ENCODE measurements at places on chromosomes 1 and 21. TPM values are rescaled to one million over a fixed set of nuclear protein-coding genes. Genes with fewer than 3 reads are reported as not detected.

DNA sequence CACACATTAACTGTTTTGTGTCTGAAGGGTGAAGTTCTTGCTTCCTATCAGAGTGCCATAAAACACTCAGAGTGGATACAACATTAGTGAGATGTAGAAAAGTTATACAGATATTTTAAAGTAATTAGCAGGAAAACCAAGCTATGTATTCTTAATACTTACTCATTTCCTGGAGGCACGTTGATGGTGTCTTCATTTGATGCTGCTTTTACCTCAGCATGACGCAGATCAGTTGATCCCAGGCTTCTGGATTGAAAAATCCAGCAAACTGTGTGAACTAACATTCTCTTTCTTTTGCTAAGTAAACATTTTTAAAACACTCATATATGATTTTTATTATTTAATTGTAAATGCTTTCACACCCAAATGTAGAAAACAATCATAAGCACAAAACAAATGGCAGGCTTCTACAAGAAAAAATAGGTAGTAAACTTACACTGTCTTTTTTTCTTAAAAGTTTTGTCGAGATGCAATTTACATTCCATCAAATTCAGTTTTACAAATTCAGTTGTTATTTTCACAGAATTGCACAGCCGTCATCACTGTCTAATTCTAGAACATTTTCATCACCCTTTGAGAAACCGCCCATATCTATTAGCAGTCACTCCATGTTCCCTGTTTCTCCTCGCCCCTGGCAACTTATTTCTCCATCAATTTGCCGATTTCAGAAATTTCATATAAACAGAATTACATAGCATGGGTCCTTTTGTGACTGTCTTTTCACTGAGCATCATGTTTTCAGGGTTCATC lies 198.9 kb downstream of the LRRC7 start:
- no peak for DNase-seq

DNA sequence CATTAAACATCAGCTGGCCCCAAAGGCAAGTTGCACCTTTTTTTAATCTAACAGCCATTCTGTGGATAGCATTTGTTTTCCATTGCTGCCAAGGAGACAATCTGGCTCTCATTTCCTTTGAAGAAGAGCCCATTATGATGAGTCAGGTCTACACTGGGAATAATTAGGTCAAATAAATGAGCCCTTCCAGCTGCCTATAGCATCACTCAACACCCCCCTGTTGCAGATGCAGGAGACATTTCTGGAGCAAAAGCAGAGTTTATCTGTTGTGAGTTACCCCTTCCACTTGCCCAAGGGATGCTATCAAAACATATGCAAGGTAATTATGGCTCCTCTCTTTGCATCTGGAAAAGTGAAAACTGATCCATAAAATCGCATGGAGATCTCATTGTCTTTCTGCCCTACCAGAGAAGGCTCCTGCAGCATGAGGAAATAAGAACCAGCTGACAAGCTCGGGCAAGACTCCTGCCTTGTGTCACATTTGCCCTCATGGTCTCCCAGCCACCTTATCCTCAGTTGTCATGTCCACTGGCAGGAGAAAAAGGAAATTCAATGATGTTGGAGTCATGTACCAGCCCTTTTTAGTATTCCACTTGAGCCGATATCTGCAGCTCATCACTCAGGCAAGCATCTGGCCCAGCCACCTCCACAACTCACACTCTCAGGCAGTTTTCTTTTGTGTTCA lies 135.9 kb downstream of the SLC30A10 start:
- DNase-seq = no peak

The ZNF670 gene
- 3.2 TPM for total RNA-seq

The TAGLN2 gene
- 239 TPM for total RNA-seq

DNA sequence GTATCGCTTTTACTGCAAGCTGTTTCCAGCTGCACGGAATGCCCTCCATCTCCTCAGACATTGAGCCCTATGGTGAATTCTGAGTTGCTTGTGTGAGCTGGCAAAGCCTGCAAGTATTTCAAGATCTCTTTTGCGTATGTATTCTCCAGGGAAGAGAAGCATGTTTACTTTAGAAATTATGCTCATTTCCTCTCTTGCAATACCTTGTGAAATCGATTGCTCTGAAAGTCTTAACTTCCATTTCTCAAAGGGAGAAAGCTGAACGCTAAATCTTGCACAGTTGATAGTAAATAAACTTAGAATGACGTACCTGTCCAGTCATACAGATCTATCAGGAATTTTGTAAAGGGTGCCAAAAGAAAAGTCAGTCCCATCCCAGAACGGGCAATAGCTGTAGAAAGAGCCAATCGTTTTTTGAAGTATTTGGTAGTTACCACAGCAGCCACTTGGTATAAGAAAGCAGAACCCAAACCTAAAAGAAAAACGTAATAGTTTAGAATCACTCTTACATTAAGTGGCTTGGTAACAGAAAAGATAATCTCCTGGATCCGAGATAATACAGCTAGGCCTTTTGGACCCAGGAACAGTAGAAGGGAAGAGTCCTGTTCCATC lies 10.0 kb downstream of the SLC16A4 start:
- DNase-seq = no peak

The SPATA1 gene
- total RNA-seq = 3.0 TPM

The SUMO3 gene
- total RNA-seq = 53.9 TPM
